ENCODE measurements at places on chromosomes 1 and 21.

GRCh38 chr1:223143537-223144248, 645 bp upstream of the TLR5 start:
- peak; percentile 32 for DNase-seq

GRCh38 chr1:151606384-151606783, 5.5 kb upstream of the SNX27 start:
- no peak for DNase-seq

DNA sequence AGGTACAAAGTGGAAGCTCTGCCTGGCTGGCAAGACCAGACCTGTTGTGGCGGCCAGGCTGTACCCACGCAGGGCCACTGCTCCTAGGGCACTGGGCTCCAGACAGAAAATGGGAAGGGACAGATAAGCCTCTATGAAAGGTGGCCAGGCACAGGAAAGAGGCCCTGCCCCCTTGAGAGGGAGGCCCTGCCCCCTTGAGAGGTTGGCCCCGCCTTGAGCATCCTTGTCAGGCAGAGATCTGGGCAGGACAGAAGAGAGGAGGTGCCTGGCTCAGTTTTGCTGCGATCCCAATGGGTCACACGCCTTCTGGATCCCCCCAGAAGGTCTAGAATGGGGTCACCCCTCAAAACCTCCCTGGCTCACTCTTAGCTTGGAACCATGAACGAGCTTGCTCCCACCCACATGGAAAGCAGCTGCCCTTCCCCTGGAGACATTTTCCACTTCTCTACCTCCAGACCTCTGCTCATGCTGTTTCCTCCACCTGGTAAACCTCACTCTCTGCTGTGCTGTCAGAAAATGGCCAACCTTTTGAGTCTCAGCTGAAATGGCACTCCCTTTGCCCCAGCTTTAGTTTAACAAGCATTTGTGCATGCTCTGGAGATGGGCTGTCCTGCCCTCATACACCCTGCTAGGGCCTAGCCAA, 17.5 kb upstream of the ECE1 start:
- no peak for DNase-seq

DNA sequence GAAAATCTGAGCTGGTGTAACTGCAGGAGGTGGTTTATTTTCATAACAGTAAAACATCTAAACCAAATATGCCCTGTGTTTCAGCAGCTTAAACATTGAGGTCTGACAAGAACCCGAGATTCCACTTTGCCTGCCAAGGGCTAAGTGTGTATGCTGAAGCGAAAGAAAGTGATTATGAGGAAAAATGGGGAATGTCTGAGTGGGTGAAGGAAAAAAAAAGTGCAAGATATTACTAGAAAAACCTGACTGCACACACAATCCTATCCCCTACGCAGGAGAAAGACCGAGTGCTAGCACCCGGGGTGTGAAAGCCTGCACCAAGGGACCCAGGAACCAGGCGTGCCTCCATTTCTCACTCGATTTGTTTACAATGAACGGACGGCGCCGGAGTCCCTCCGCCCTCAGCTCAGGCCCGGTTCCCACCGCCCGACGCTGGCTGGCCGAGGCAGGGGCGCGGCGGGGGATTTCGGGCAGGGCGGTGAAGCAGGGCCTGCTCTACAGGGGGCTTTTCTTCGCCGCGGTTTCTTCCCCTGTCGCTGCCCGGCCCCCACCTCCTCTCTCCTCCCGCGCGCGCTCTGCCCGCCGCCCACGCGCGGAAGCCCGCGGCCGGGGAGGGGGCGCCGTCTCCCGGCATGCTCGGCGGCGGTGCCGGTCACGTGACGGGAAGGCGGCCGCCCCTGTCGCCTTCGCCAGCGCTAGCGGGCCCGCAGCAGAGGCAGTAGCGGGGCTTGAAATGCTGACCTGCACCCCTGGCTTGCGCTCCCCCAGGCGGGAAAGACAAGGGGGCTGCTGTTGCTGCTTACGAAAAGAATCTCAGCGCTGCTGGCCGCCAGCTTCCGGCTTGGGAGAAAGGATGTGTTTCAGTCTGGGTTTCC, 35.9 kb downstream of the ITPKB start:
- DNase-seq: peak; percentile 76

- DNase-seq: peak; percentile 93
These were observed at the start of gene FALEC for GRCh38 chr1:150515328-150516049. Gene FALEC, plus strand, starts transcription at chr1:150515752.

DNA sequence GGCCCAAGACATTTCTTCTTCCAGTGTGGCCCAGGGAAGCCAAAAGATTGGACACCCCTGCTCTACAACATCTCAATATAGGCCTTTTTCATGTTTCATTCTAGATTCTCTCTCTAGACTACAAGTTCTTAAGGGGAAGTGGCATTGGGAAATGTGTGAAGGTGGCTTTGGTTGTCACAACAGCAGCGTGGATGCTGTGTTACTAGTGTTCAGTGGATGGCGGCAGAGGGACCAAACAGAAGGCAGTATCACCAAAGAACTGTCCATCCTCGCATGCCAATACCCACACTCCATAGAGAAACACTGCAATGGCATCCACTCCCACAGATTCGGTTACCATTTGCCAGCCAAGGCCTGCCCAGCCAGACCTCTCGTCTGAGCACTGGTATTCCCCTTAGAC, 24.3 kb upstream of the IFNAR2 start:
- DNase-seq: no peak

DNA sequence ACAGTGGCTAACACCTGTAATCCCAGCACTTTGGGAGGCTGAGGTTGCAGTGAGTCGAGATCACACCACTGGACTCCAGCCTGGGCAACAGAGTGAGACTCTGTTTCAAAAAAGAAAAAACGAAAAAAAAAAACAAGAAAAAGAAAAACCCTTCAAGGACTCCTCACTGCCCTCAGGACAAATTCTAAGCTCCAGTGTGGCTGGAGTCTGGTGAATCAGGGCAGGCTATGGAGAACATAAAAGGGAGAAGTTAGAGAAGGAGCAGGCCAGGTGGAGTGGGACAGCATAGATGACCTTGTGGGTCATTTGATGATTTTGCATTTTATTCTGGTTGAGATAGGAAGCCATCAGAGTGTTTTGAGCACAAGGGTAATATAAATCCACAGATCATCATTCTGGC, 12.5 kb upstream of the UAP1 start:
- DNase-seq: no peak

DNA sequence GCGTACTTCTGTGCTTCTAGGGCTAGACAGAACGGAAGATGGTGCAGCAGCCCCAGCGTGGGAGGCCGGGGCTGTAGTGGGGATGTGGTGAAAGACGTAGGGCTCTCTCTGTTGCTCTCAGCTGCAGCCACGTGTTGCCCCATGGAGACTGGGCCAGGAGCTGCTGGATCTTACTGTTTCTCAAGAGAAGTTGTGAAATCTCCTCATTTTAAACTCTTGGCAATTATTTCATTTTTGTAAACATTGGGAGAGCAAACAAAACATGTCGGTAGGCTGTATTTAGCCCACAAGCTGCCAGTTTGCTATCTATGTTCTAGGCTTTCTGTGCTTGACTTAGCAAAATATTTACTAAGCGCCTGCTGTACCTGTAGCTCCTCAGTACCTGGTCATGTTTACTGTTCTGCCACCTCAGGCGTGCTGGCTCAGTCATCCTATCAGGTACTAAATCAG, 15.9 kb upstream of the ELOA start:
- DNase-seq: no peak

DNA sequence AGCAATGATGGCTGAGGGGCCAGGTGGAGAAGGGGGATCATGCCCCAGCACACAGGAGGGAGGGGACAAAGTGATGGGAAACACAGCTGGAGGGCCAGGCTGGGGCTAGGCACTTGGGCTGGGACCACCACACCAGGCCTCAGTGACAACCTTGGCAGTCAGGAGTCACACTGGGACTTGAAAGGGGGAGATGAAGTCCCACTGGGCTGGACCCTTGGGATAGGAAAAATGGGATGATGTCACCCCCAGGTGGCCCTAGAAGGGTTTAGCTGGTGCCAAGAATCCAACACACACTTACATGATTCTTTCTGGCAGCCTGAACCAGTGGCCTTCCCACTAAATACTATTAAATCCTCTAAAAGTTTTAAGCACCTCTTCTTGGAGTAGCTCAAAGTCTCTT, 17.1 kb downstream of the ZBTB17 start:
- DNase-seq: no peak

DNA sequence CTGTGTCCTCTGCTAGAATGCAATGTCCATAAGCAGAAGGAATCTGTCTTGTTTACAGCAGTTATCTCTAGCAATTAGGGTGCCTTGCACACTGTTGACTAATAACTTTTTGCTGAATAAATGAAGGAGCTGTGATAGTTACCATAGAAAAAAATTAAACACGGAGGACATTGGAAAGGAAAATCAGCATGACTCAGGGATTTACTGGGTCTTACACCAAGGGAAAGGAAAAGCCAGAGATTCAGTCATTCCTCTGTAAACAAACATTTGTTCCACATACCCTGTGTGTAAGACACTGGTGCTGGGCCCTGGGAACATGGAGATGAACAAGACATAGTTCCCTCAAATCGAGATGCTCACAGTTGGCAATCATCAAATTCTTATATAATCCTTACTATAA, 183.3 kb downstream of the PTGER3 start:
- no peak for DNase-seq

DNA sequence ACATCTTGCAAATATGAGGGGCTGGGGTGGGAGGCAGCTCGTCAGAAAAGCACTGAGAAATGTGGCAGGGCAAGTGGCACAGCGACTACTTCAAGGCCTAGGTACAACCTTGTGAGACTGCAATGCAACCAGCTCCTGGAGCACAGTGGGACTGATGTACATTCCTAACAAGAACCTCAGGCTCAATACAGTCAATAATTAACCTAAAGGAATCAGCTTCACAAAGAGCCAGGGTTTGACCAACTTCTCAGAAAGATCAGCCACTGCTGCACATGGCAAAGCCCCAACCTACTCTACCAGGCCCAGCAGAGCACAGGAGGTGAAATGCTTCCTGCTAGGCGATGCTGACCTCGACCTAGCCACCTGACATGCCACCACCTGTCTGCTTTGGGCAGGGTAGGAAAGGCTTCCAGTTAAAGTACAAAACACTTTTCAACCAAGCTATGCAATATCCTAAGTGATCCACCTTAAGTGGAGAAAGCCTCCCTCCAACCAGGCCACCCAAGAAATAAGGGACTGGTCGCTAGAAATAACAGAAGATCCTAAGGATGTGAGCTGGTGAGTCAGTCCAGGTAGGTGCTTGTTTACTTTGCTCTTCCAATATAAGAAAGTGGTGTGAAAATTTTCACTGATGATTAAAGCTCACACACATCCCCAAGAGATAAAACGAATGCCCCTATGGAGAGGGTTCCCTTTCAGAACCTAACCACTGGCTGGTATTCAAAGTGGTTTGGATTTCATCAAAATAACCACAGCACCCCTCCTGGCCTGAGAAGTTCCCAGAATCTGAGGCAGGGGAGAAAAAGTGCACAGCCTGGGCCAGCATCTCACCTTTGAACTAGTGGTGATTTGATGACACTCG, 2.1 kb downstream of the RIPK4 start:
- DNase-seq: no peak

DNA sequence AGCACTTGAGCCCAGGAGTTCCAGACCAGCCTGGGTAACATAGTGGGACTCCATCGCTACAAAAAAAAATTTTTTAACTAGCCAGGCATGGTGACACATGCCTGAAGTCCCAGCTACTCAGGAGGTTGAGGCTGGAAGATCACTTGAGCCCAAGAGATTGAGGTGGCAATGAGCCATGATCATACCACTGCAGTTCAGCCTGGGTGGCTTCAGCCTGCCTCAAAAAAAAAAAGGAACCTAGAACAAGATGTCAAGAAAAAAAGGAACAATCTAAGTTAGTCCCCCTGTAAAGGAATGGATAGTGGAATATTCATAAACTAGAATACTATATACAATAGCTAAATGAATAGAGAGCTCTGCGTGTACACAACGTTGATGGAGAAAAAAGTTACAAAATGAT, 14.4 kb downstream of the NSL1 start:
- no peak for DNase-seq

DNA sequence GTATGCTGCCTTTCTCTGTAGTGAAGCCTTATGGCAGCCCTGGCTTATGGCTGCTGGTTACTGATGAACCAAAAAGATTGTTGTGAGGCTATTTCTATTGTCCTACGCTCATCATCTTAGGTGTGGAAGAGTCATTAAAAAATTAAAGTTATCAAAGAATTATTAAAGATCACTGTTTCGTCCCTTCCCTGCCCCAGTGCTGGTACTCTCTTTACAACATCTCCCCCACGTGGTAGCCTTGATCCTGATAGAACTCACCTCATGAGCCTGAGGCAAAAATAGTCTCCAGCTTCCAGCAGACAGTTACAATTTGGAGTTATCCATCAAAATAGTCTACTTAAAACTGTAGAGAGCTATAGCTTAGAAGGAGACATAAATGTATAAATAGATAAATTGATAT, 201.5 kb downstream of the S1PR1 start:
- no peak for DNase-seq

- no peak for DNase-seq
These were observed 21.3 kb upstream of the TLCD4 start for GRCh38 chr1:95095833-95096217.
